Kidney glomerular epithelial cell (primary cell): ENCODE measurements at places on chromosomes 7 and 10.

DNA sequence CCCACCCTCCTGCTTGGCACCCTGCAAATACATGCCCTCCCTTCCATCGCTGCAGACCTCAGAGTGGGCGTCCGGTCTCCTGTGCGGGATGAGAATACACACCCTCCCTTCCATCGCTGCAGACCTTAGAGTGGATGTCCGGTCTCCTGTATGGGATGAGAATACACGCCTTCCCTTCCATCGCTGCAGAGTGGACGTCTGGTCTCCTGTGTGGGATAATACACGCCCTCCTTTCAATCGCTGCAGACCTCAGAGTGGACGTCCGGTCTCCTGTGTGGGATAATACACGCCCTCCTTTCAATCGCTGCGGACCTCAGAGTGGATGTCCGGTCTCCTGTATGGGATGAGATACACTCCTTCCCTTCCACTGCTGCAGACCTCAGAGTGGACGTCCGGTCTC, 128.1 kb downstream of the VIPR2 start:
- DNase-seq = no peak

- DNase-seq = no peak
Measured at GRCh38 chr10:62562101-62562500, 187.9 kb downstream of the ZNF365 start.

- no peak for DNase-seq
Measured at GRCh38 chr7:135328053-135328452, 94.4 kb downstream of the STRA8 start.

GRCh38 chr7:36388423-36388822, 1.2 kb upstream of the ANLN start:
- DNase-seq = no peak

DNA sequence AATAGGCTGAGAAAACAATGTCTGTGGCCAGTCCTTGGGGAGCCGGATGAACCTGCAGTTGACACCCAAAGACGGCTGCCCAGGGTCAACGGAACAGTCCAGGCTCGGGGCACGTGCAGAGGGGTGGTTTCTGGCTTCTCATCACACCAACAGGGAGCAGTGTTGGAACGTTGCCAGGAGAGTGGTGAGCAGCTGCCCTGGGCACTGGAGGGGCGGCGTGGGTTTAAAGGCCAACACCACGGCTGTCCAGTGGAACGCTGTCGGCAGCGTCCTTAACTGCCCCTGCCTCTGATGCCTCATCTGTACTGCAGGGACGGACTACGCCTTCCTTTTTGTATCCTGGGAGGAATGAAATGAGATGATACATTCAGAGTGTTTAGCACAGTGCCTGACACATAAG, 19.8 kb downstream of the JCAD start:
- DNase-seq = no peak
